ENCODE measurements at places on chromosomes 1 and 21. TPM values are rescaled to one million over a fixed set of nuclear protein-coding genes. Genes with fewer than 3 reads are reported as not detected.

Gene C1orf87
- 0.77 TPM for polyA plus RNA-seq

- DNase-seq, result no peak
Measured at GRCh38 chr1:40689737-40690136, 1.8 kb upstream of the NFYC start.

- no peak for DNase-seq
Measured at GRCh38 chr1:41501581-41501980, 17.1 kb upstream of the EDN2 start.

Gene FCGR3B
- 0.33 TPM for polyA plus RNA-seq

GRCh38 chr1:206541236-206541833 lies 34.0 kb downstream of the RASSF5 start:
- no peak for DNase-seq

DNA sequence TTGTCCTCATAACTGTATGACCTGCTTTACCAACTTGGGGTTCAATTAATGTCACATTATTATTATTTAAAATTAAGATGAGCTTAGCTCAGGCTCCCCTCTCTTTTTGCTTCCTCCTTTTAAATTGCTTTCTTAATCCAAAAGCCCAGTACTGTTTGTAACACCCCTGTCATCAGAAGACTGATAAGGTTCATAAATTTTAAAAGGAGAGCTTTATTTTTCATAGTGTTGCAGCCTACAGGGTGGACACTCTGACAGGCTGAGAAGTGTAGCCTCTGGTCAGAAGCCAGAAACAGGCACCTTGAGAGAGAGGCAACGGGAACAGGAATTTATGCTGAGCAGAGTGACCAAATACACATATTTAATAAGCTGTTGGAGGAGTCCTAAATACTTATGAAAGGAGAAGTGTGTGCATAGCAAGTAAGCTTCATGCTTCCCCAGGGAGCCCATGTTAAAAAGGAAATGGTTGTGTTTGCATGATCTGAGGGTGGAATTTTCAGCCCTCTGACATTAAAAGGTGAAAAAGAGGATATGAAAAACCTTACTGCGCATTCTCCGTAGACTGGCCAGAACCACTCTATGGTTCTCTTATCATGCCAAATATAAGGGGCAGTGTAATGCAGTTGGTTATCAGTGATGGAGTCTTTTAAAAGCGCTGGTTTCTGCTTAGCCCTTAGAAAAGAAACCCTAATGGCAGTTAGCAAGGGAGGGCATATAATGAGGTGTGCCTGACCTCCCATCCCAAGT lies 30.5 kb upstream of the FGGY start:
- no peak for DNase-seq

- DNase-seq, result no peak
Measured at GRCh38 chr1:230068952-230069684, 2.1 kb downstream of the GALNT2 start.
